Stimulated activated CD8-positive, alpha-beta memory T cell treated with anti-CD3 and anti-CD28 coated beads, Interleukin-7, amount 100 ng/mL, for 1 hour (primary cell): ENCODE measurements at places on chromosomes 5 and 9.

DNA sequence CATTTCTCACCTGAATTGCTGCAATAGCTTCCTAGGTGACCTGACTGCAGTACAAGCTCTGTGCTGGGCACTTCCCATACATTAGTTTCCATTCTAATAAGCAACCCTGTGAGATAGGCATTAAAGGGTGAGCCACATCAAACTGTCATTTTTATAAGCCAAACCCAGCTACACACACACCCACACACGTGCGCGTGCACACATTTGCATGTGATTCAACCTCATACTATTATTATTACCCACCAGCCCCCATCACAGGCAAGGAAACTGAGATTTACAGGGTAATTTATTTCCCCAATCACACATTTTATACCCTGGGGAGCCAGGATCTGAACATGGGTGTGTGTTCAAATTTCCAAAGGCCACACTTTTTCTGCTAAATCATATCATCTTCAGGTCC lies 93.6 kb downstream of the TTLL11 start:
- no peak for DNase-seq

GRCh38 chr5:120368923-120369715 lies 95.0 kb upstream of the PRR16 start:
- no peak for DNase-seq

GRCh38 chr5:172939071-172939470 lies 20.2 kb upstream of the RPL26L1 start:
- no peak for DNase-seq

DNA sequence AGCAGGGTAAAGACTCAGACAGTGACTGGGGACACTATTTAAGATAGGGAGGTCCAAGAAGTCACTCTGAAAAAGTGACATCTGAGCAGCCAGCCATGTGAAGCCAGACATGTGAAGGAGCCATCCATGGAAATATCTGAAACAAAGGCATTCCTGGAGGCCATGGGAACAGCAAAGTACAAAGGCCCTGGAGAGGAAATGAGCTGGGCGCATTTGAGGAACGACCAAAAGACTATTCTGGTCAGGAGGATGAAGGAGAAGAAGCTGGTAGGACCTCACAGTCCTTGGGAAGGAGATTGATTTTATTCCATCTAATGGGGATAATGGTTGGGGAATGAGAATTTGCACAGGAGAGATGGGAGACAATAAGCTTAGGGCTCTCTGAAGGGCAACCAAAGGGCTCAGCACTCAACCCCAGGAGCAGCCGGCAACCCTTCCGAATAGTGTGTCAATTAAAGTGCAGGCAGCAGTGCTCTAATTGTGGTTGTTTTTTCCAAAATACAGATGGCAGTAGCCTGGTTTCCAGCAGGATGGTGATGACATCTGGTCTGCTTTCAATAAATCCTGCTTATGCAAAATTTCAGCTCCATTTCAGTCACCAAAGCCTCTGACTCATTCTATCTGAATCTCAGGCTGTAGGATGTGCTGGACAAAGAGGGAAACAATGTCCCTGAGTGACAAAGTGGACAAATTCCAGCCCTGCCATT lies 26.7 kb downstream of the FOXI1 start:
- no peak for DNase-seq

DNA sequence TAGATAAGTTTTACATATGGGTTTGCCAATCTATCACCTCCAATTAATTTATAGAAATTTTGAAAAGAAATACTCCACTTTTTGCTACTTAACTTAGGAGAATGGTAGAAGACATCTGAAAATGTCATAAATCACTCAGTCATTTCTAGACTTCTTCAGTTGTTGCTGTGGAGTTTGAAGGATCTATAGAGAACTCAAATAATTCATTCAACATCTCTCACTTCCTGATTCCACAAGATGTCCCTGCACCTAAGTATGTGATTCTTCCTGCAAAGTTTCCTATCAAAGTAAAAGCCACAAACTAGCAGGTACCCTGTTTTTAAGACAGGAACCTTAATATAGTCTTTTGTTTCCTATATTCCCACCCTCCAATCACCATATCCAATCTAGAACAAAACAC lies 297.1 kb upstream of the ATP10B start:
- no peak for DNase-seq

- no peak for DNase-seq
Measured at GRCh38 chr9:124743686-124744348, 27.3 kb downstream of the NR6A1 start.

GRCh38 chr5:21219251-21219650 lies 1231.3 kb upstream of the CDH18 start:
- no peak for DNase-seq

DNA sequence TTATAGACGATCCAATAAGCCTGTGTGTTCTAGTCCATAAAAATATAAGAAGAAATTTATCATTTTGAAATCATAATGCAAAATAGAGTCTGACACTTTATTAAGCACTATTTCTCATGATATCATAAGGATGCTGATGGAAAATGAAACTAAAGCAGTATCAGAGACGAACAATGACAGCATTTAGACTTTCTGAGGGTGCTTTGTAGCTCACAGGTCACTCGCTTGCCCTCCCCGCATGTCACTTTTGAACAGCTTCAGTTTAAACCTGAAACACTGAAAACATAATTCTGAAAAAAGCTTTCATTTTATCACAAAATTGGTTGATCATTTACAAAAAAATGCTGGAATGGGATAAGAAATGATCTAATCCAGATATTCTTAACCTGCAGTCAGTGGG lies 247.1 kb downstream of the EBF1 start:
- no peak for DNase-seq

GRCh38 chr5:80184235-80185023 lies 71.4 kb downstream of the SERINC5 start:
- no peak for DNase-seq

DNA sequence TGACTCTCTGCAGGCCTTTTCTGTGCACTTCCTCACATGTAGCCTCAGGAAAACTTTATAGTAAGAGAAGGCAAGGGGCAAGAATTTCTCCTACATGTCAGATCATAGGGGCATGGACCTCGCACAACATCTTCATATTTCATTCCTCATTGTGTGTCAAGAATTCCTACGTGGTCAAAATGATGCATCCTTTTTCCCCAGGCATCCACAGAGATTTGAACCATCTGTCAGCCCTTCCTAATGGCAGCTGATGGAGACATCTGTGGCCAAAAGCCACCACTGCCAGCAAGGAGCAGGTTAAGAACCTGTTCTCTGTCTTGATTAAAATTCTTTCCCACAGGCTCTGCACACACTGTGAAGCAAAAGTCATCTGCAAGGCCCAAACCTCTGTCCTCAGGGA lies 42.5 kb downstream of the MFAP3 start:
- no peak for DNase-seq

GRCh38 chr9:69549310-69550202 lies 122.6 kb downstream of the APBA1 start:
- DNase-seq = no peak

- DNase-seq = no peak
Measured at GRCh38 chr5:138772986-138773594, 19.9 kb downstream of the CTNNA1 start.

DNA sequence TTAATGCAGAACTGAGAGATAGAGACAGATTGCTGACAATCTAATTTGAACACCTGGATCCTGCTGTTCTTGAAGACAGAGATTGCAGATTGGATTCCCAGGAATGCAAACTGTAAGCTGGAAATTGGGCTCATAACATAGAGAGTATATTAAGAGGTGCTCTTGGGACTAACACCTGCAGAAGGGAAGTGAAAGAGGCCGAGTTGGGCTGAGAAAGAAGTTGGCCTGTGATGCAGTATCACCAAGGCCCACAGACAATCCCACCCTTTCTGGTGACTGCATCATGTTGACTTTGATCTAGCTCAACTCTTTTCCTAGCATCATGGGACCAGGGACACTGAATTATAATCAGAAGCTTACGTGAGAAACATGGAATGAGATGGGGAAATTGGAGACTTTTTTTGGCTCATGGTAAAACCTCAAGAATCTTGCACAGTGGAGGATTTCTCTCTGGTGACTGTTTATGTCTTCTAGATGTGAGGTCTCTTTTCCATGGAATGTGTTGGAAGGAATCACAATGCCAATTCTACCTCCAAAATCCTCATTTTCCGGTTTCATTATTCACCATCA lies 36.5 kb upstream of the NUDT12 start:
- DNase-seq = no peak

DNA sequence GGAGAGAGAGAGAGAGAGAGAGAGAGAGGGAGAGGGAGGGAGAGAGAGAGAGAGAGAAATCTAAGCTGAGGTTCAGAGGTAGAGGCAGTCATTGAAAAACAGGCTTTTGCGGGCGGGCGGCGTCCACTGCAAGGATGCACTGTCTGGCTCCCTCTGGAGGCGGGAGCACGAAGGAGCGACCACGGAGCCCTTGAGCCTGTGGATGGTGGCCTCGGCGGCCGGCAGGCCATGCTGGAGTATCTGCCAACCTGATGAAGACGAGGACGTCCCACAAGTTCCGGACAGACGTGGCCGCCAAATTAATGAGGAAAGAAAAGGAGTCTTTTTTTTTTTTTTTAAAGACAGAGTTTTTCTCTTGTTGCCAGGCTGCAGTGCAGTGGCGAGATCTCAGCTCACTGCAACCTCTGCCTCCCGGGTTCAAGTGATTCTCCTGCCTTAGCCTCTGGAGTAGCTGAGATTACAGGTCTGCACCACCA lies 2.2 kb upstream of the CCDC125 start:
- peak; percentile 40 for DNase-seq

DNA sequence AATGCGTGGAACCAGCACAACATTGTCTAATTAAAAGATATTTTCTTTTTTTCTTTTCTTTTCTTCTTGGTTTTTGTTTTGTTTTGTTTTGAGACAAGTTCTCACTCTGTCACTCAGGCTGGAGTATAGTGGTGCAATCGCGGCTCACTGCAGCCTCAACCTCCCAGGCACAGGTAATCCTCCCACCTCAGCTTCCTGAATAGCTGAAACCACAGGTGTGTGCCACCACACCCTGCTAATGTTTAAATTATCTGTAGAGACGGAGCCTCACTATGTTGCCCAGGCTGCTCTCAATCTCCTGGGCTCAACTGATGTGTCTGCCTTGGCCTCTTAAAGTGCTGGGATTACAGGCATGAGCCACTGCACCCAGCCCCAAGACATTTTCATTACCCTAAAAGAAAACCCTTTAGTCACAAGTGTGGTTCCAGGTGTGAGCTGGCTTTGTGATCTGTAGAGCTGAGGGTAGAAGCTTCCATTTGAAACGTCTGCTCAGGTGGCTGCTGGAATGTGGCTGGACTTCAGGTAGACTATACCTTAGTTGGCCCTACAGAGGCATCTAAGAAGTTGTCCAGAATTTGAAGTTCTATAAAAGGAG lies 19.1 kb upstream of the NEK6 start:
- DNase-seq = no peak

DNA sequence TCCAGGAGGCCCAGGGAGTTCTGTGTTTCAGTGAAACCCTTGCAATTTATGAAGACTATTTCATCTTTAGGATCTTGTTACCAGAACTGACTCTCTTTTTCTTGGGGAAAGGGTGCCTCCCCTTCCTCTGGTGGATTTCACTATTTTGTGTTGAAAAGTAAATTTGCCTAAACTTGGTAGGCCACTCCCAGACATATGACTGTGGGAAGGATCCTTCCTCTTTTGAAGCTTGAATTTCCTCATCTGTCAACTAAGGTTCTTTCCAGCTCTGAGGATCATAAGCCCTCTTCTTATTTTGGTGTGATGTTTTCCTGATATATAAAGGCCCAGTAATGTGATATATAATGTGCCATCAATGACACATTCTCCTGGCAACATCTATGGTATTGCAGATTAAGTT lies 59.1 kb upstream of the ZFAND5 start:
- no peak for DNase-seq

- DNase-seq = no peak
Measured at GRCh38 chr5:169395136-169395535, 94.2 kb upstream of the SLIT3 start.

DNA sequence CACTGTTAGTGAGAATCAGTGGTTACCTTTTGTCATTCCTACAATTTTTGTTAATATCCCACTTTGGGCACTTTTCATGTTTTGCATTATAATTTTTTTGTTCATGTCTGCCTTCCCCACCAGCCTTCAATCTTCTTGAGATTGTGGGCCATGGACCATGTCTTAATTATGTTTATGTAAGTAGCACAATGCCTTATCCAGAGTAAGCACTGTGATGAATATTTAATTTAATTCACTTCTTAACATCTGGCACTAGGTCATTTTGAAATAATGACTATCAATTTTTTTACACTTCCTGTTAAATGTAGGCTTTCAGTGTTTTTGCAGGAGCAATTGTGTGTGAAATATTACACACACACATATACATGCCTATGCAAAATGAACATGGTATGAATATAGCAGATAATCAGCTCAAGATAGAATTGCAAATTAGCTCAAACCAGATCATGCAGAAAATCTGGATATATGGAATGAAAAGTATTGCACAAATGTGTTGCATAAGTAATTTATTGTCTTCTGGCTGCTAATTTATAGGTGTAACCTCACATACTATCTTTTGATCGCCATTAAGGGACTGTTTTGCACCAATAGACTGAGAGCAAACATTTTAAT lies 5.3 kb upstream of the SHOC1 start:
- DNase-seq = no peak

- no peak for DNase-seq
Measured at GRCh38 chr5:152593388-152593787, 188.3 kb upstream of the NMUR2 start.

DNA sequence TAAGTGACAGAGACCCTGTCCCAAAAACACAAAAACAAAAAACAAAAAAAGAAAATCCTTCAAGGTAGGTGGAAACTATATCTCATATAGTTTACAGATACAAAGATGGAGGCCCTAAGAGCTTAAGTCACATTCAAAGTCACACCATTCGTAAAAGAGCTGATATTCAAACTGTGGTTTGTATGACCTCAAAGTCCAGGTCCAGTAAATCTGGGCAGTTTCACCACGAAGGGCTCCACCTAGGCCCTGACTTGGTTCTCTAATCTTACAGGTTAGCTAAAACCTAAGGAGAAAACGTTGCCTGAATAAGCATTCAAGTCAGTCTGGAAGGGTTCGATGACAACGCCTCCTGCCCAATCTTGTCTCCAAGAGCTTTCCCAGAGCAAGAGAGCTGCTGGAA lies 44.1 kb downstream of the SUSD1 start:
- DNase-seq = no peak

- no peak for DNase-seq
Measured at GRCh38 chr5:74432216-74432615, 208.3 kb downstream of the ENC1 start.
